ENCODE measurements at places on chromosomes 4 and X.
A peak's percentile ranks its signal among the peaks of the same experiment; 100 is the strongest.

DNA sequence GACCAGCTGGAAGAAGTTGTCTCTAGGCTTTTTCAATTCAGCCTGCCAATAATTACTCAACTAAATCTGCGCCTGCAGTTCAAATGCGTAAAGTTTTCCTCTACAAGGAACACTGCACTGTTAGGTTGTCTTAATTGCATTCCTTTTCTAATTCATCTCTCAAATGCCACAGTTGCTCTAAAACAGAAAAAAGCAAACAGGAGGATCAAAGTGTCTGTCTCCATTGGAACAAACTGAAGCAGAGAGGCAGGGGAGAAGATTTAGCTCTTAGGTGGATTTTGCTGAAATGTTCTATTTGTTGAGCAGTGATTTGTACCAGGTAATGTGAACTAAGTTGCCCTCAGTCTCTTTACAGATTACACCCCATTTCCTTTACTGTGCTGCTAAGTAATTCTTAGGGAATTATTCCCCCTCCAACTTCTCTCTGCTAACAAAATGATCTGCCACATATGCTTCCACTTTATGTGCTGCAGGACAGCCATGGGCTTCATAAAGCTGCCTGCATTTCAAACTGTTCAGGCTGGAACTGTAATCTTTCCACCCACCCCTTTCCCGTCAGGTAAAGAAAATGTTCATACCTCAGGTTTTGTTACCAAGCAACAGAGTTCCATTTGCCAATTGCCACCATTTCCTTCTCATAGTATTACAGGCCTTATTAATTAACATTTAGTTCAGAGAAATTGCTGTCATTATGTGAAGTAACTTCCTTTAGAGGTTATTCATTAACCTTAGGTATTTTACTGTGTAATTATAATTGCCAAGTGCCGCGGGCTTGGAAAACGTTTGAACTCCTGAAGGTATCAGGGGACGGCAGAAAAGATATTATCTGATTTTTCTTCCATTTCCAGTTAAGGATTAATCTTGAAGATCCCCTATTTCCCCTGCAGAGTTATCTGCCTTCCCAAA lies 149.3 kb downstream of the SPRY1 start:
- DNase-seq = no peak

- no peak for DNase-seq
Observed at GRCh38 chr4:181119186-181119585, 1124.0 kb upstream of the TENM3 start.

DNA sequence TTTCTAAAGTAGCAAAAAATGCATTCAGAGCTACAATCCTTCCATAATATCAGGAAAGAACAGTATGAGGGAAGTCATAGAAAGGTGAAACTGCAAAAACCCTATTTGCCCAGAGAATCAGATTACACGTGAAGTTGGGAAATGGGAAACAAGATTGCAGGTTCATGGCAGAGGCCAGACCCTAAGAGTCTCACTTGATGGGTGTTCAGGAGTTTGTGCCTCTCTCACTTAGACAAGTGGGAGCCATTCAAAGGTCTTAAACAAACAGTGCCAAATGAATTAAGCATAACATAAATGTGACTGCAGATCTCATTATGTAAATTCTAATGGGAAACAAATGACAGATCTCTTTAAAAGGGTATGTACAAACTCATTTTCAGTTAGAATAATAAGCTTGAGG lies 91.6 kb downstream of the ARAP2 start:
- no peak for DNase-seq

DNA sequence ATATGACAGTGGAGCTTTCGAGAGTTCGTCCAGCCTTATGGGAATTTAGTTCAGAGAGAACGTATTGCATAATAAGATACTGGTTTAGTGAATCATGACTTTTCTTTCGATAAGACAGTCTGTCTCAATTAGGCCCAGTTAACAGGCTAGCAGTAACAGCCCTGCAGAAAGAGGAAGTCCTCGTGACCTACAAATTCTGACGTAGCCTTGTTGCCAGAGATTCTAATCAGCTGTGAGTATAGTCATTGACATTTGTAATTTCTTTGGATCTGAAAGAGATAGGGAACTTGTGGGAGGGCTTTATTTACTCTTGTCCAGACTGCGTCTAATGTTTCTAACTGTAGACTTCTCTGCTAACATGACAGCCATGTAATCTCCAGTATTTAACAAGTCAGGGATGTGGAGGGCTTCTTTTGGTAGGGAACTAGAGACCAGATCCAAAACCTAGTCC lies 15.8 kb downstream of the ART3 start:
- peak; percentile 99 for DNase-seq

GRCh38 chr4:82515705-82516104 lies 46.1 kb downstream of the TMEM150C start:
- no peak for DNase-seq

DNA sequence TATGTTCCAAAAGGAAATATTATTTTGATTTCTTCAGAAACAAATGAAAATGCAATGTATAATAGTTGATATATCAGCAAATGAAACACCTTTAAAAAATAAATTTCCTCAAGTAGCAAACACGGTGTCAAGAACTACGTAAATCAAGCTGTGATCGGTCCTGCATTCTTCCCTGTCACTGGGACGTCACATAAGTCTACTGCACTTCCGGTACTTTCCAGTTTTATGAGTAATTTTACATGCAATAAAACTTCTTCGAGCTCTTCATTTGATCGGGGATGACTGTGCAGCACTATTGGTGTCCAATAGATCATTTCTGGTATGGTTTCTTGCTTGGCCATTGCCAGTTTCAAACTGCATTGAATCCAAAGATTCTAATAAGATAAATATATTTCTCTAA lies 114.0 kb upstream of the VEGFC start:
- no peak for DNase-seq

- DNase-seq = no peak
Observed at GRCh38 chrX:49042581-49043219, 457 bp downstream of the TFE3 start.

GRCh38 chr4:45317276-45317675 lies 590.9 kb upstream of the GNPDA2 start:
- DNase-seq = no peak

DNA sequence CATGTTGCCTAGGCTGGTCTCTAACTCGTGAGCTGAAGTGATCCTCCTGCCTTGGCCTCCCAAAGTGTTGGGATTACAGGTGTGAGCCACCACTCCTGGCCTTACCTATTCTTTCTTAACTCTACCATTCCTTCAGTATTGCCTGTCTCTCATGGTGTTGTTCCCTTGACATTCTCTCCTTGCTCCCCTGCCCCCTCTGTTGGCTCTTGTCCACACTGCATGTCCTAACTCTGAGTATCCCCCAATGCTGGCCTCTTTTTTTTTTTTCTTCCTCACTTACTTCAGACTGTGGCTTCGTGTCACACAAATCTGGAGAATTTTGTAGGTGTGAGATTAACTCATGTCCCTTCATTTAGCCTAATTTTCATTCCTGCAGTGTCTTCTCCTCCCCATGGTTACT lies 22.9 kb upstream of the FRMPD4 start:
- DNase-seq = no peak

GRCh38 chr4:151991884-151992167 lies 231.0 kb upstream of the GATB start:
- no peak for DNase-seq

- DNase-seq = peak; percentile 57
Observed at GRCh38 chrX:13283950-13284546, 35.8 kb downstream of the ATXN3L start.

DNA sequence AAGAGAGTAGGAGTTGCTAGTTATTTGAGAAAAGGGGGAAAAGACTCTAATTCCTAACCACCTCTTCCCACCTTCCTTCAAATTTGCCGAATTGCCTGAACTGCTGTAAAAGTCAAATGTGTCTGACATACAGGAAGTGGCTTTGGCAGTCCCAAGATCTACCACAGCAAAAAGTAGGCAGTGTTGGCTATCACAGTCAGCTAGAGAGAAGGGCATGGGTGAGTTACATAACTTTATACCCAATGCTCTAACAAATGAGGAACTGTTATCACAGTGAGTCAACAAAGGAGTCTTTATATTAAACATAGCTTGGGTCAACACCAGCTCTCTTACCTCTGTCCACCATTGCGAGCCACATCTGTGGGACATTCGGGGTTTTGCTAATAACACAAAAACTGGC lies 2.4 kb upstream of the MBNL3 start:
- peak; percentile 86 for DNase-seq

GRCh38 chr4:125155251-125155650 lies 159.5 kb upstream of the FAT4 start:
- no peak for DNase-seq

DNA sequence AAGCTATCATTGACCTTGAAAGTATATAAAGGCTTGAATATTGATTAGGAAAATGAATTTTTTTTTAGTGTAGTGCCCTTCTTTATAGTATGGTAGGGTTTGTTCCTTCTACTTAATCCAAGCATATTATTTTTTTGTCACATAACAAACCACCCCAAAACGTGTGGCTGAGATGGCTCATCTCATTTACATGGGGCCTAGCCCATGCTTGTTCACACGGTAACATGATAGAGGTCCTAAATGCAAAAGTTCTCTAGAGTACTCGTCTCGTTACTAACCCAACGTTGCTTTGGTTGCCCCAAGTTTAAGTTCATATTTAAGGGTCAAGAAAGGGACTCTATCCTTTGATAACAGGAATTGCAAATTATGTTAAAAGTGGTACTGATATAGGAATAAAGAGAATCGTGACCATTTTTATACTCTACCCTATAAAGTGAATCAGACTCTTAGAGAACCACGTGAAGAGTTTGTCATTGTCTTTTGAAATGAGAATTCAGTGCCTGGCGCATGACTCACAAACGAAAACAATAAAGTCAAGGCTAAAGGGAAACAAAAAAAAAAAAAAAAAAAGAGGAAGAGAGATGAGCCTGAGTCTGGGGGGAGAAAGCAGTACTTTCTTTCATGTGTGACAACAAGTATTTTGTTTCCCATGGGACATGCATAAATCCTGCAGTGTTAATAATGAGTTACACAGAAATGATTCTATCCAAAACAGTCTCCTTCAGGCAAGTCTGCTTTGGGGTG lies 402.8 kb upstream of the NWD2 start:
- DNase-seq = no peak

- DNase-seq = peak; percentile 92
Observed at GRCh38 chrX:72100824-72101351, 30.8 kb downstream of the RTL5 start.

GRCh38 chr4:147194114-147194513 lies 248.4 kb upstream of the TTC29 start:
- no peak for DNase-seq

DNA sequence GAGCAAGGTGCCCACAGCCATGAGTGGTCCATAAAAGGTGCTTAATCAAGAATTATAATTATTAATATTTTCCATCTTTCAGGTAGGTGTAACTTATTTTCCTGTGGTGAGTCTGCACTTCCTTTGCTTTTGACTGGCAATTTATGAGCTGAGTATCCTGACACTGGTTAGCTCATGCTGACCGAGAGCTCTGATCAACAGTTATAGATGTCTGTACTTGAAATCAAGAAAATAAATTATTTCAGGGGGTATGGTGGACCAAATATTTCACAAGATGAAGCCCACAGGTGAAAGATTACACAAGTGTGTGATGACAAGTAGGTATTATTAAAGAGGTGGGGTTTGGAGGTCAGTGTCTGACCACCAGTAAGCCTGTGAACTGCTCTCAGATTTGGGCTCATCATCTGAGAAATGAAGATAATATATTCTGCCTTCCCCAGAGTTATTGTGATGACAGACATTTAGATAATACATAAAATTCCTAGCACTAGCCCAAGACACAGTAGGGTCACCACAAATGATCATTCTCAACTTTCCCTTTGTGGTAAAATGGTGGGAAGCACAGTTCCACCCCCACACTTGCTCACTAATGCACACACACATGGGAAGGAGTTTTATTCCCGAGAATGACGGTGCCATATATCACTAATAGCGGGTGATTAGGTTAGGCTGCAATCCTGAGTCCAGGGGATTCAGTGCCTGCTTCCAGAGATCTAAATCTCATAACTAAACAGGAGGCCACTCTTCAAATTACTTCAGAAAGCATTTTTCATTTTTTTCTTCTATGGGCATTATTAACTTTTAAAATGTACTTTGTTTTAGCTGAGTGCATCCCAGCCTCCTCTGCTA lies 34.0 kb upstream of the PACRGL start:
- no peak for DNase-seq

GRCh38 chr4:3244002-3244401 lies 5.0 kb upstream of the MSANTD1 start:
- DNase-seq = no peak

- no peak for DNase-seq
Observed at GRCh38 chr4:153988492-153989363, 199.8 kb upstream of the SFRP2 start.

- no peak for DNase-seq
Observed at GRCh38 chr4:120447774-120448173, 381.1 kb upstream of the MAD2L1 start.

All from suppressor macrophage (primary cell).